Effector memory CD8-positive, alpha-beta T cell (primary cell): ENCODE measurements at places on chromosomes 5 and 9.

- H3K27ac ChIP-seq: no peak overlapping the region
- H3K4me3 ChIP-seq: no peak overlapping the region
- H3K4me1 ChIP-seq: no peaks in the 10 kb centered on the region
- no peaks in the 10 kb centered on the region for H3K36me3 ChIP-seq
- peaks cover 11% of the 10 kb centered on the region for H3K27me3 ChIP-seq
- no peak for DNase-seq
Observed at GRCh38 chr9:99690573-99690972, 131.1 kb upstream of the NR4A3 start.

- H3K27me3 ChIP-seq: peaks cover 9% of the 10 kb centered on the region
- no peak overlapping the region for H3K4me3 ChIP-seq
- no peak overlapping the region for H3K27ac ChIP-seq
- no peaks in the 10 kb centered on the region for H3K36me3 ChIP-seq
- DNase-seq: no peak
Observed at GRCh38 chr5:127358284-127358683, 67.7 kb downstream of the MEGF10 start.

DNA sequence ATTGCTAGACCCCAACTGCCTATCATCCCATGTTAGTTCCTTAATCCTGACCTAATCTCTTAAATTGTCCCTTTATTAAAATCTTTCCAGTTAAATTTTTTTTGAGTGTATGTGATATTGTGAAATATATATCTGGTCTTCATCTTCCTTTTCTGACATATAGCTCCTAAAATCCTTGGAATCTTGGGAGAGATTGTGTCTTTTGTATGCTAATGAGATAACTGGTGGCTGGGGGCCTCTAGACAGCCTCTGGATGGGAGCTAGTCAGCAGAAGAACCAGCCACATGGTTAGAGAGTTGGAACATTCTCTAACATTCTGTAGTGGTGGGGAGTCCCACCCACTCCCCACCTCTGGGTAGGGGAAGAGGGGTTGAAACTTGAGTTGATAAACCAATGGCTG lies 3.7 kb upstream of the CCL19 start:
- H3K27me3 ChIP-seq: peaks cover 12% of the 10 kb centered on the region
- no peak overlapping the region for H3K27ac ChIP-seq
- no peaks in the 10 kb centered on the region for H3K36me3 ChIP-seq
- no peaks in the 10 kb centered on the region for H3K4me1 ChIP-seq

DNA sequence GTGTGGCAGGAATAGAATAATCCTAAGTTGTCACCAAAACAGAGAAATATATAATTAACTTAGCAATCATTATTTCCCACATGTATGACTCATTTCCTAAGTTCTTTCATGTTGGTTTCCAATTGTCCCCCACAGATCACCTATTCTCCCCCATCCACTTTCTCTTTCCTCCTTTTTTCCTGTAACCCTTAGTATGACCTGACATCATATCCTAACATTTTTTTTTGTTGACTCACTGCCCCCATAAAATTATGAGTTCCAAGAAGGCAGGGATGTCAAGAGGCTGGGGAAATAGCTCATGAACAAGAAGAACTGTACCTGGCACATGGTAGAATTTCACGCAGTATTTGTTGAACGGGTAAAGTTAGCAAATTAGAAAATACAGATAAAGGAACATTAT lies 186.7 kb downstream of the DCP2 start:
- no peaks in the 10 kb centered on the region for H3K36me3 ChIP-seq
- H3K27me3 ChIP-seq: peaks cover 7% of the 10 kb centered on the region
- DNase-seq: no peak
- H3K4me1 ChIP-seq: peaks cover 3% of the 10 kb centered on the region
- H3K4me3 ChIP-seq: no peak overlapping the region

DNA sequence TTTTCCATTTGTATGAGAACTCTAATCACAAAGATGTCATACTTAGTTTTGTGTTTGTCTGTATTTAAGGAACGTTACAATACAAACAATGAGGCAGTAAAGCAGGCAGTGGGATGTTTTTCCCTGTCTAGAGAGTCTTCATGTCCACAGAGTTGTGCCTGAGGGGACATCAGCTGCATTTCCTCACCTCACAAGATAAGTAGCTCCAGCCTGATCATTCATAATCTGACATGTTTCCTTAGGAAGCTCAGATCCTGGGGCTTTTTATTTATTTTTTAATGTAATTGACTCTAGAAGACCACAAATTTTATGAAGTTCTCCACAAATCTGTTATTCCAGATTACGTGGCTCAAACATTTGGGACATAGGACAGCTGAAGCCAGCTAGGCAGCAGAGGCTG lies 78.5 kb downstream of the SPTLC1 start:
- H3K36me3 ChIP-seq: peaks cover 38% of the 10 kb centered on the region
- no peaks in the 10 kb centered on the region for H3K4me1 ChIP-seq
- no peak overlapping the region for H3K27ac ChIP-seq
- no peak overlapping the region for H3K4me3 ChIP-seq

- no peaks in the 10 kb centered on the region for H3K4me1 ChIP-seq
- no peak overlapping the region for H3K27ac ChIP-seq
- no peak overlapping the region for H3K4me3 ChIP-seq
Observed at GRCh38 chr5:78661691-78662090, 13.1 kb upstream of the LHFPL2 start.

GRCh38 chr5:88653471-88653870 lies 229.5 kb downstream of the MEF2C start:
- no peak overlapping the region for H3K4me3 ChIP-seq
- no peaks in the 10 kb centered on the region for H3K4me1 ChIP-seq
- DNase-seq: no peak

- peaks cover 73% of the 10 kb centered on the region for H3K4me1 ChIP-seq
- H3K36me3 ChIP-seq: peaks cover 53% of the 10 kb centered on the region
- no peaks in the 10 kb centered on the region for H3K27me3 ChIP-seq
- peak overlapping the region; percentile 95 for H3K27ac ChIP-seq
- peak overlapping the region; percentile 97 for H3K4me3 ChIP-seq
Observed at GRCh38 chr9:120917929-120918762, 8.4 kb downstream of the TRAF1 start.

DNA sequence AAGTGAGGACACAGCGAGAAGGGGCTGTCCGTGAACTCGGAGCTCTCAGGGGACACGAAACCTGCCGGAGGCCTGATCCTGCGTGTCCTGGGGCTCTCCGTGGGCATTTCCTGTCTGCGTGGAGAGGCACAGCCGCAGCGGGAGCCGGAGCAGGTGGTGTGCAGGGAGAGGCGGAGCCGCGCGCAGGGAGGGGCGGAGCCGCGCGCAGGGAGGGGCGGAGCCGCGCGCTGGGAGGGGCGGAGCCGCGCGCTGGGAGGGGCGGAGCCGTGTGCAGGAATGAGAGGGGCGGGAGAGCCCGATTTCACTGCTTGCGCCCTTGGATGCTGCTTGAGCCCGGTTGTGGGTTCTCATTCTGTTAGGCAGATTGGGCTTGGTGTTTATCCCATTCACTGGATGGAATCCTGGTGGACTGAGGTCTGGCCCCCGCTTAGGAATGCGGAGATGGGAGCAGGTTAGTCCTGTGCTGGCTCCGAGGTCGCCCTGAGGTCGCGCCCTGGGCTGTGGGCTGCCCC lies 26.7 kb downstream of the NDUFS6 start:
- peaks cover 7% of the 10 kb centered on the region for H3K36me3 ChIP-seq
- peak overlapping the region; percentile 29 for H3K4me3 ChIP-seq
- no peaks in the 10 kb centered on the region for H3K4me1 ChIP-seq
- H3K27ac ChIP-seq: no peak overlapping the region
- peaks cover 10% of the 10 kb centered on the region for H3K27me3 ChIP-seq

GRCh38 chr9:15227491-15227890 lies 79.5 kb downstream of the TTC39B start:
- DNase-seq: no peak
- no peak overlapping the region for H3K27ac ChIP-seq
- H3K36me3 ChIP-seq: peaks cover 4% of the 10 kb centered on the region
- no peaks in the 10 kb centered on the region for H3K27me3 ChIP-seq
- H3K4me1 ChIP-seq: peaks cover 17% of the 10 kb centered on the region

DNA sequence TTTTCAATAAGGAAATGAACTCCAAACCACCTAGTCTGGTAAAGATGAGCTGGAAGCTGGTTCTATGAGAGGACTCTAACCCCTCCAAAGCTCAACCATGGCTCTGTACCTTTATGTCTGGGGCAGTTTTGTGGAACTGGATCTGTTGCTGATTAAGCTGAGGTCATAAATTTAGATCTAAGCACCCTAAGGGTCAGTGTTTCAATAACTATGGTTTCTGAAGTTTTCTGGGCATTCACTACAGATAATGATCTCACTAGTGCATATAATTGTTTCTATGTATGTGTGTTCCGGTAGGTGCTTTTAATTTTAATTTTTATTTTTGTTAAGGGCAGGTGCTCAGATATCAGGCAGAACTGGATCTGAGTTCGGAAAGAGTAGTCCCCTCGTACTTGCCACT lies 258.7 kb upstream of the PANK3 start:
- H3K27me3 ChIP-seq: peaks cover 29% of the 10 kb centered on the region
- no peaks in the 10 kb centered on the region for H3K4me1 ChIP-seq
- H3K36me3 ChIP-seq: no peaks in the 10 kb centered on the region
- H3K4me3 ChIP-seq: no peak overlapping the region
- H3K27ac ChIP-seq: no peak overlapping the region

- H3K27me3 ChIP-seq: no peaks in the 10 kb centered on the region
- H3K27ac ChIP-seq: no peak overlapping the region
- H3K4me3 ChIP-seq: no peak overlapping the region
Observed at GRCh38 chr5:22908129-22908528, 55.0 kb upstream of the CDH12 start.

DNA sequence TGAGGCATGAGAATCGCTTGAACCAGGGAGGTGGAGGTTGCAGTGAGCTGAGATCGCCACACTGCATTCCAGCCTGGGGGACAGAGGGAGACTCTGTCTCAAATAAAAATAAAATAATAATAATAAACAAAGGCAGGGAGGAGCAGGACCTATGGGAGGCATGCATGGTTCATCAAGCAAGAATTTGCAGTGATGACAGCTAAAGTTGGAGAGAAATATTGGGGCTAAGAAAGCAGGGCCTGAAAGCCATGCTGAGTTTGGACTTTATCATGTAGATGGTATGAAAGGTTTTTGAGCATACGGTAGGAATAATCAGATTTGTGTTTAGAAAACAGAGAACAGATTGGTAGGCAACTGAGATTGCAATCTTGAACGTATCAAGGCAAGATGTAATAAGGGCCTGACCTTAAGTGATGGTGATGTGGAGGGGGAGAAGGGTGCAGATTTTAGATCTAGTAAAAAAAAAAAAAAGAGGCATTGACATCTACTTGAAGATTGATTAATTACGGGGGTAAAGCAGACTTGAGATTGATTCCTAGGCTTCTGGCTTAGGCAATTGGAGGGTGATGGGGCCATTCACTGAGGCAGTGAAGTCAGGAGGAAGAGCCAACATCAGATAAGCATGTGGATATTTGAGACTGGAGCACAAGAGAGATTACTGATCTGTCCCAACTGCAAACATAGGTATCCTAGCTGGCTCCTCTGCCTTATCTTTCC lies 50.7 kb downstream of the CFAP95 start:
- H3K4me3 ChIP-seq: no peak overlapping the region
- H3K36me3 ChIP-seq: peaks cover 3% of the 10 kb centered on the region
- H3K4me1 ChIP-seq: no peaks in the 10 kb centered on the region
- DNase-seq: no peak
- no peak overlapping the region for H3K27ac ChIP-seq

DNA sequence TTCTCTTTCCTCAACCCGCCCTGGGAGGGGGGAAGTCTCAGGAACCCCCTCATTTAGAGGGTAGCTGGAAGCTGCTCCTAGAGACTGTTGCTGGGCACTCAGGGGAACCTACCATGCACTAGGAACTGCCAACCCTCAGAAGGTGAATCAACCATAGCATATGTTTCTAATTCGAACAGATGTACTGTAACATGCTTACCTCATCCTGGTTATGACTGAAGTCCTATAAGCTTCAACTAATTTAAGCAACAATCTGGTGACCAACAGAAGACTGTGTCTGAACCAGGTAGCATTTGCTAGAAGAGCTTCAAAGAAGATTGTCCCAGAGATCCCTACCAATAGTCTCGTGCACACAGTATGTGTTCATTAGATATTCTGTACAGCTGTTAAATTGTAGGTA lies 5.7 kb upstream of the PRDM6 start:
- DNase-seq: no peak
- no peak overlapping the region for H3K4me3 ChIP-seq
- H3K4me1 ChIP-seq: peaks cover 7% of the 10 kb centered on the region

- peak overlapping the region; percentile 53 for H3K27ac ChIP-seq
- H3K27me3 ChIP-seq: no peaks in the 10 kb centered on the region
- H3K4me1 ChIP-seq: peaks cover 25% of the 10 kb centered on the region
- H3K4me3 ChIP-seq: no peak overlapping the region
Observed at GRCh38 chr5:206927-207536, 10.9 kb downstream of the CCDC127 start.

- DNase-seq: no peak
- no peak overlapping the region for H3K4me3 ChIP-seq
- H3K27ac ChIP-seq: no peak overlapping the region
- no peaks in the 10 kb centered on the region for H3K36me3 ChIP-seq
- no peaks in the 10 kb centered on the region for H3K4me1 ChIP-seq
Observed at GRCh38 chr5:141909212-141909611, 14.5 kb upstream of the DELE1 start.

GRCh38 chr5:108415726-108416125 lies 33.8 kb upstream of the FBXL17 start:
- peaks cover 19% of the 10 kb centered on the region for H3K27me3 ChIP-seq
- no peaks in the 10 kb centered on the region for H3K36me3 ChIP-seq
- H3K4me1 ChIP-seq: no peaks in the 10 kb centered on the region
- DNase-seq: no peak

DNA sequence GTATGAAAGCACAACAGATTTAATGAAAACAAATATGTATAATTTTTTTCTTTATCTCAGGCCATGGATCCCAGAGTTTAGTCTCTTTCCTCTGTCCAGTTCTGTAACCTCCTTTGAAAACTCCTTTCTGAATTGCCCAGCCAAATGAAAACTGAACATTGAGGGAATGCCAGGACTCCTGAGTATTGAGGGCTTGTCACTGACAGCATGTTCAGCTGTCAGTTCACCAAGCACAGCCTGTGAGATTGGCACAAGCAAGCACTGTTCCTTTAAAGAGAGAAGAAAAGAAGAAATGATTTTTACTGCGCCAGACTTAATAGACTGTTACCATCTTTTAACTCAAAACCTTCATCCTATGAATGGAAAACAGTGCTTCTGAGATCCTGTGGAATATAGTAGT lies 27.3 kb downstream of the TTC1 start:
- H3K27me3 ChIP-seq: no peaks in the 10 kb centered on the region
- no peak overlapping the region for H3K4me3 ChIP-seq
- peaks cover 9% of the 10 kb centered on the region for H3K4me1 ChIP-seq
- H3K27ac ChIP-seq: peak overlapping the region; percentile 71
- H3K36me3 ChIP-seq: peaks cover 53% of the 10 kb centered on the region

DNA sequence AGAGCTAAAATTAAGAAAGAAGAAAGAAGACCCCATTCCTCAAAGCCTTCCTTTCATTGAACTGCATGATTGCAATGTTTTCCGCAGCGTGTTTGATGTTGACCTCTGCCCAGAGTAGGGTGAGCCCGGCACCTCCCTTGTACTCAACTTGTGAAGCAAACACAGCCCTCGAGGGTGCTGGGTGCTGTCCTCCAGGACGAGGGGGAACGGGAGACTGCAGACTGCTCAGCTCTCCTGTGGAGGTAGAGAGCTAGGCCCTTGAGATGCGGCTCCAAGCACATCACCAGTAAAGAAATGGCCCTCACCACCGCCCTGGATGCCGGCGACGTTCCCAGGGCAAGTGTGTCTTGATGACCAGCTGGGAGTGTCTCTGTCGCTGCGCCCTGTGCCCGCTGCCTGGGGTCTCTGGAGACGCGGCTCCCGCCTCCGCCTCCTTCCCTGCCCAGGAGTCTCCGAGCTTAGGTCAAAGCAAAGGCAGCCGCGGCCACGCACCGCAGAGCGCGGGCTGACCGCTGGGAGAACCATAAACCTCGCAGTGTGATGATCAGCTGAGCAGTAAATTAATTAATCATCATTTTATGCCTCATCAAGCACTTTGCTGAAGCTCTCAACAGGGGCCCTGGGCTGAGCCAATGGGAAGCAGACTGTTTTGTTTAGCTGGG lies 108.7 kb downstream of the IRX2 start:
- no peaks in the 10 kb centered on the region for H3K4me1 ChIP-seq
- H3K36me3 ChIP-seq: no peaks in the 10 kb centered on the region
- no peak overlapping the region for H3K4me3 ChIP-seq
- DNase-seq: no peak
- no peak overlapping the region for H3K27ac ChIP-seq
